Chondrocyte (in vitro differentiated cells): ENCODE measurements at places on chromosomes 16 and 17.

DNA sequence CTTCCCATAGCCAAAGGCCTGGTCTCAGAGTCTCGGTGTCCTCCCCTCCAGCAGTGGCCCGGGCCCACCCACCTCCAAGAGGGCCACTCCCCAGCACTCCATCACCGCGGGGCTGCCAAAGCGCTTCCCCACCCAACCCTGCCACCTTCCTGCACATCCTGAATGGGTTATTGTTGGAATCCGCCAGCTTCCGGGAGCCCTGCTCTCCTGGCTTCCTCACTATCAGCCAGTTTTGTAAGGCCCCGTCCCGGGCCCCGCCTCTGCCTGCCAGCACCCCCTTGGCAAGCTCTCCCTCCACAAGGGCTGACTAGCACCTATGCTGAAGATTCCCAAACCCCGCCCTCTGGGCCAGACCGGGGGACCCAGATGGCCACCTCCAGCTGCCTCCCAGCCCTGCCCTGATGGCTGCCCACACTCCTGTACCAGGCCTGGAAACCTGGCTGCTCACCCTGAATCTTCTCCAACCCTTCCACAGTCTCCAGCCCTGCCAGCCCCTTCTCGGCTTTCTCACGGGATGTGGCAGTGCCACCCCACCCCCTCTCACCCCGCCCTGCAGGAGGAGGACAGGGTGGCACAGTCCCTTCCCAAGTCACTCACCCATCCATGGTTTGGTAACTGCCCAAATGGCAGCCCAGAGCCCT, 14.4 kb downstream of the MYBBP1A start:
- no peak for DNase-seq

- no peak for DNase-seq
These were observed at the start of the genes CCDC78 and HAGHL for GRCh38 chr16:726438-727290. CCDC78 (minus strand) TSS chr16:726443; CDS start chr16:726367, 76 bp downstream. HAGHL (plus strand) TSS chr16:727106; CDS start chr16:727510, 404 bp downstream.

GRCh38 chr17:61235001-61235826, 164.4 kb upstream of the TBX2 start:
- no peak for DNase-seq

- DNase-seq = no peak
These were observed 23.6 kb downstream of the IGSF6 start for GRCh38 chr16:21628772-21629171.

DNA sequence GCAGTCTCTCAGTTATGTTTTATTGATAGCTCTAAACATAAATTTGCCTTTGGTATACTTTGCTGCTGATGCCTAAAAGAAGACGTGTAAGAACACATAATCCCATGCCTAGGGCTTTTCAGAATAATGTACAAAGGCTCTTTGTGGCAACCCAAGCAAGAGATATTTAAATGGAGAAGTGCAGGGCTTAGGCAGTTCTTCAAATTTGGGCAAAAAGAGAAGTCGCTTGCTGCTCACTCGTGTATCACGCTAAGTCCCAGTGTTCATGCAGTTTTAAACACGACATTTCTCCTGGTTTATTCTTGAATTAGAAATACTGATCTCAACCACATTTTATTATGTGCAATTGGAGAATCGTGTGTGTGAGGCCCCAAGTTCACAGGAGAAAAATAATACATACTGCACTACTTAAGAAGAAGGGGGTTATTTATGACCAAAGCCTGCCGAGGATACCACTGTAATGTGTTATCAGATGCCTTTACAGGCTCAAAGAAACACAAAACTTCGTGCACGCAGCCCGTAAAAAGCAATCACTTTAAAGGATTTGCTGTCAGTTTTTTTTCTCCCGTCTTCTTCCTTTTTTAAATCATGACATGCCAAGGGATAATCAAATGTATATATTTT, 22.5 kb upstream of the IRX6 start:
- no peak for DNase-seq
